Adrenal gland (tissue), 19 donors: ENCODE measurements at places on chromosomes 7 and 10. TPM values are rescaled to one million over a fixed set of nuclear protein-coding genes. Genes with fewer than 3 reads are reported as not detected.

ADAMTS14 gene
- total RNA-seq = 0.16 TPM

RHBDD2 gene
- total RNA-seq = 263 TPM

HOXA5 gene
- 41.8 TPM for total RNA-seq

NUDT13 gene
- total RNA-seq = 5.1 TPM

RASSF4 gene
- 5.7 TPM for total RNA-seq

VIM gene
- 374 TPM for total RNA-seq

FGFBP3 gene
- total RNA-seq = 0.28 TPM

OR2F1 gene
- total RNA-seq = not detected

CYP3A7 gene
- total RNA-seq = not detected

ANKRD7 gene
- total RNA-seq = 1.4 TPM

MEIG1 gene
- total RNA-seq = 1.1 TPM

AOAH gene
- 16.8 TPM for total RNA-seq

FAM25C gene
- total RNA-seq = not detected

HPSE2 gene
- not detected for total RNA-seq

DNA sequence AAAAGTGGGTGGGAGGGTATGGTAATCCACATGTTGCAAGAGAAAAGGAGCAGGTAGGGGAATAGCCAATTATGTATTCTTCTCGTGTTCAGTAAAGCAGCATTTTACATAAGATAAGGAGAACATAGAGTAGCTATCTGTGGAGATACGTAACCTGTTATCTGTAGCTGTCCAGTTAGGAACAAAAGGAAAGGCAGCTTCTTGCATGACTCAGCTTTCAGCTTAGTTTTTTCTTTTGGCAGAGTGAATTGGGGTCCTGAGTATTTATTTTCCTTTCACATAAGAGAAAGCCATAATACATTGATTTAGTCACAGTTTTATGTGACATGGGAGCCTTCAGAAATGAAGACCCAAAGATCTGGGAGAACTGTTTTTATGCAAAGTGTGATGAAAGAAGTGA is 116.7 kb upstream of the IMMP2L start:
- DNase-seq = no peak

GRCh38 chr10:115988380-115988779 is 284.6 kb downstream of the GFRA1 start:
- no peak for DNase-seq

- DNase-seq = no peak
These were observed 150.1 kb upstream of the SHH start for GRCh38 chr7:155962191-155962967.

DNA sequence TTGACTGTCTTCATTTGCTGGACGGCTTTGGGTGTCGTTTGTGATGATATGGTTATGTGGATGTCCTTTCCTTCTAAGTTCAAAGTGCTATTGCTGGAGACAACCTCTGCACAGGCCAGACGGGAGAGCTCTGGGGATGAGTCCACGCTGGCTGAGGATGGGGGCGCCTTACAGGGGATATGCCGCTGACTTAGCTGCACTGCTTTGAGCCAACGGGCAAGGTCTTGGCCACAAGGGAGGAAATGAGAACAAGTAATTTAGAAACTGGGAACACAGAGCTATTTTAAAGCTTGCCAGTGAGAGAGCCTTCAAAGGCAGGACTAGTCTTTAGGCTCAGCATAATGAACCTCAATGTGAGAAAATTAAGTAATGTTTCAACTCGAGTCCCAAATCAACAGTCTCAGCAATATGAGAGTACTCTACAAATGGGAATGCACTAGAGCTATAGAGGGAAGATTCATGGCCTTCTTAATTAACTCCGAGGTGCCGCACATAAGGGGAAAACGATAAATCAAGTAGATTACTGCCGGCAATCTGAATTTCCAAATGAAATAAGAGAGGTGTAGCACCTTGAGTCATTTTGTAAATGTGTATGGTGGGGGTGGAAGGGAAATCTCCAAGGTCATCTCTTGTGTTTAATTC is 209.3 kb downstream of the JAZF1 start:
- DNase-seq = no peak

- no peak for DNase-seq
These were observed 4.0 kb downstream of the MORN4 start for GRCh38 chr10:97629289-97629688.

GRCh38 chr10:124158592-124158991 is 65.2 kb upstream of the CHST15 start:
- DNase-seq = no peak

- no peak for DNase-seq
These were observed 176.8 kb downstream of the WDR37 start for GRCh38 chr10:1233031-1233430.

DNA sequence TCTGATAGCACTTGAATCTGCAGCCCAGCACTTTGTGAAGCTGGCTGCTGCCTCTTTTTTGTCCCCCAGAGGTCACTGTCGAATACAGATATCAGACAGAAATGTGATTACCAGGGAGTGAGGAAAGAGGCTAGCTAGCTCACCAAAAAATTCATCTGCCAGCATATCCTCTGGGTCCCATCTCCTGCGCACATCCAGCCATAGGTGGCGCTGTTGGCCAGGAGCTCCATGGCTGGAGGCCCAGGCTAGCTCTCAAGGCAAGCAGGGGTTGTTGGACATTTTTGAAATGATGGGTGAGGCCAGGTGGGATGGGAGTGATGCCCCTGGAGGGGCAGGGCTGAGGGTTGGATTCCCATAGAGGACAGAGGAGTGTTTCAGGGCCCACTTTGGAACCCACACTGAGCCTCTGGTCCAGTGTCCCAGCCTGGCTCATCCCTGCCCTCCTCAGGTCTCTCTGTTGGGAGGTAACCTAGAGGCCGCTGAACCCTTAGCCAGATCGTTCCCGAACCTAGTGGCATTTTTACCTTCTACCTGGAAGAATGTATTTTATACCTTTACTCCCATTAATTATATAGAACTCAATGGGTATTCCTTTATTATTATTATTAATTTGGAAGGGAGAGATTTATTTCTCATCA is 14.8 kb downstream of the DPCD start:
- DNase-seq = peak; percentile 78

- DNase-seq = no peak
These were observed 759.1 kb upstream of the IGFBP3 start for GRCh38 chr7:46680147-46680546.

DNA sequence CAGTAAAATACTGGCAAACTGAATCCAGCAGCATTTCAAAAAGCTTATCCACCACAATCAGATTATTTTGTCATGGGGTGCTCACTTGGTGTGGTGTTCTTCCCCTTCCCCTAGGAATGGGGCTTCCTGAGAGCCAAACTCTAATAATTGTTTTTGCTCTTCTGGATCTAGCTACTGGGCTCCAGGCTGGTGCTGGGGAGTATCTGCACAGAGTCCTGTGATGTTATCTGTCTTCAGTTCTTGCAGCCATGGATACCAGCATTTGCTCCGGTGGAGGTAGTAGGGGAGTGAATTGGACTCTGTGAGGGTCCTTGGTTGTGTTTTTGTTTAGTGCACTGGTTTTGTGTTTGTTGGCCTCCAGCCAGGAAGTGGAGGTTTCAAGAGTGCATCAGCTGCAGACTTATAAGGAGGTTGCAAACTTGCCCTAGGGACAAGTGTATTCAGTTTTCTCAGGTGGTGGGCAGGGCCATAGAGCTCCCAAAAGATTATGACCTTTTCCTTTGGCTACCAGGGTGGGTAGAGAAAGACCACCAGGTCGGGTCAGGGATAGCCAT is 308.5 kb upstream of the MAGI2 start:
- no peak for DNase-seq

DNA sequence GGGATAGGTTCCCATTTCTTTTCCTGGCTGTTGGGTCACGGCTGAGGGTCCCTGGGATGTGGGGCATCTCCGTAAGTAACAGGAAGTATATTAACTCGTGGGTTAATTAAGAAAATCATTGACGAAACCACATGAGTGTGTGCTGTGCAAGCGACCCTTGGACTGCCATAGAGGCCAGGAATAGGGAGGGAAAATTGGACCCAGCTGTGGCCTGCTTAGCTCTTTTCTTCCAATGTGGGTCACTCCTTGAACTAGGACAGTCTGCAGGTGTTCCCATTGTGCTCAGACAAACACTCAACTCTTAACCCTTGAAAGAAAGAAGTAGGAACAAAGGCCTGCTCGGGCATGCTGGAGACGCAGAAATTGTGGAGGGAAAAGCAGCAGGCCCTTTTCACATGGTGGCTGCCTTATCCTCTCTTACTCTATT is 25.6 kb upstream of the PLEKHA1 start:
- DNase-seq = no peak

DNA sequence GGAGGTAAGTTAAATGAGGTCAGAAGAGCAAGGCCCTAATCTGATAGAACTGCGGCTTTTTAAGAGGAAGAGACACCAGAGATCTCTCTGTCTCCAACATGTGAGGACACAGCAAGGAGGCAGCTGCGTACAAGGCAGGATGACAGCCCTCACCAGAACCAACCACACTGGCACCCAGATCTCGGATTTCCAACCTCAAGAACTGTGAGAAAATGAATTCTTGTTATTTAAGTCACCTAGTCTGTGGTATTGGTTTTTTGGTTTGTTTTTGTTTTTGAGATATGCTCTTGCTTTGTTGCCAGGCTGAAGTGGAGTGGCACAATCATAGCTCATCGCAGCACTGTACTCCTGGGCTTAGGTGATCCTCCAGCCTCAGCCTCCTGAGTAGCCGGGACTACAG is 127.2 kb downstream of the DLG5 start:
- no peak for DNase-seq

DNA sequence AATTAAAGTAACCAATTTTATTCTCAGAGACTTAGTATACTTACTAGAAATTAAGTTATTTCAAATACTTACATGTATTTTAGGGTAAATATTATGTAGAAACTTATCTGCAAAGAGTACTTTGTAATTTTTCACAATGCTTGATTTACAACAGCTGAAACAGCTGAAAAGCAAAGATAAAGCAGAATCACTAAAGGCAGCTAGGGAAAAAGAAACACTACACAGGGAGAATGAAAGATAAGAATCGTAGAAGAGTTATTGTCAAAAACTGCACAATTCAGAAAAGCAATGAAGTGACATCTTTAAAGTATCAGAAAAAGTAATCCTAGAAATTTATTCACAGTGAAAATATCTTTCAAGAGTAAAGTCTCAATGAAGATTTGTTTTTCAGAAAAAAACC is 69.7 kb upstream of the ZNF804B start:
- DNase-seq = no peak

- no peak for DNase-seq
These were observed 26.6 kb downstream of the LCOR start for GRCh38 chr10:96858706-96859050.

DNA sequence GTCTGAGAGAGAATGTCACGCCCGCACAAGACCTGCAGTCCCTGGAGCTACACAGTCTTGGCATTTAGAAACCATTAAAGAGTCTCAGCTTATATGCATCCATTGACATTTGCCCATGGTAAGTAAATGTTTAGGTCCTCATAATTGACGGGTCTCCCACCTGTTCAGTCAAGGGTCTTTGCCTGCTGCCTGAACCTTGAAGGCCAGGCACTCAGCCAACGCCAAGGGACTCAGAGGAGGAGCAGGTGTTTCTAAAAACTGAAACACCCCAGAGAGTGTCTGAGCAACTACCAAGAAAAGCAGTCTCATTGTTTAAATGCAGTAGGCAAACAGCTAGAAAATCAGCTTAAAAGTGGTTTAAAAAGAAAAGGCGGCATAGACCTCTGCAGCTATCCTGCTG is 264.7 kb upstream of the AKR1E2 start:
- no peak for DNase-seq

- DNase-seq = no peak
These were observed 244.2 kb downstream of the IPMK start for GRCh38 chr10:58023341-58024073.

DNA sequence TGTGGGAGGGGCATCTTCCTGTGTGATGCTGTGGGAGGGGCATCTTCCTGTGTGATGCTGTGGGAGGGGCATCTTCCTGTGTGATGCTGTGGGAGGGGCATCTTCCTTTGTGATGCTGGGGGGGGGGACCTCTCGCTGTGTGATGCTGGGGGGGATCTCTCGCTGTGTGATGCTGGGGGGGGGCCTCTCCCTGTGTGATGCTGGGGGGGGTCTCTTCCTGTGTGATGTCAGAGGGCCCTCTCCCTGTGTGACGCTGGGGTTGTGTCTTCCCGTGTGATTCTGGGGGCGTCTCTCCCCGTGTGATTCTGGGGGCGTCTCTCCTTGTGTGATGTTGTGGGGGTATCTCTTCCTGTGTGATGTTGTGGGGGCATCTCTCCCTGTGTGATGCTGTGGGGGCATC is 27.9 kb upstream of the DPYSL4 start:
- DNase-seq = no peak

DNA sequence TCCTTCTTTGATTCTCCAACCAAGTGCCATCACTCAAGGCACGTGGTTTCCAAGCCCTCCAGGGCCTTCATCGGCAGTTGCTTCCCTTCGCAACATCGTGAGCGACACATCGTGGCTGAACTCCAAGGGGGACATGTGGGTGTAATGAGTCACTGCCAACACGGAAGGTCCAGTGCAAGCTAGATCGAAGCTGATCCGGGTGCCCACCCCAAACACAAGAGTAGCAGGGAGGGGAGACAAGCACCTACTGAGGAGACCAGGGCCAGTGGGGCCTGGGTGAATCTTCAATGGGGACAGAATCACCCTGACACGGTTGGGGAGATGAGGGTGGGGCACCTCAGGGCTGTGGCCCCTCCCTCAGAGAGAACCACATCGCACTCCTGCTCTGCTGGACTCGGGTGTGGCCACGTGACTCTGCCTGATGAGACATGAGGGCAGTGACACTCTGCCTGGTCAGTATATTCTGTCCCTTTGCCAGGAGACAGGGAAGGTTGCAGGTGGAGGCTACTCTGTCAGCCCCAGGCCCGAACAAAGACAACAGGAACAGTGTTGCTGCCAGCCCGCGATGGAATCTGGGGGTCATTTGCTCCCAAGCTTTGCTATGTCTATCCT is 36.8 kb upstream of the HSPA12A start:
- no peak for DNase-seq

GRCh38 chr10:26441491-26442214 is 3.5 kb downstream of the APBB1IP start:
- no peak for DNase-seq

- no peak for DNase-seq
These were observed 32.9 kb downstream of the AP3M1 start for GRCh38 chr10:74117738-74118137.

GRCh38 chr7:72152161-72153131 is 259.7 kb downstream of the CALN1 start:
- no peak for DNase-seq
